ENCODE measurements at places on chromosomes 5 and 9. TPM values are rescaled to one million over a fixed set of nuclear protein-coding genes. Genes with fewer than 3 reads are reported as not detected.

- no peak overlapping the region for H3K27ac ChIP-seq
- H3K4me1 ChIP-seq: no peaks in the 10 kb centered on the region
- no peak overlapping the region for H3K4me3 ChIP-seq
- no peaks in the 10 kb centered on the region for H3K27me3 ChIP-seq
- H3K36me3 ChIP-seq: no peaks in the 10 kb centered on the region
Observed at GRCh38 chr9:114224247-114224610, 68.9 kb downstream of the COL27A1 start.

- H3K27me3 ChIP-seq: peaks cover 25% of the 10 kb centered on the region
- peaks cover 12% of the 10 kb centered on the region for H3K36me3 ChIP-seq
- H3K4me3 ChIP-seq: peak overlapping the region; percentile 79
- H3K4me1 ChIP-seq: peaks cover 91% of the 10 kb centered on the region
- peak overlapping the region; percentile 98 for H3K27ac ChIP-seq
- DNase-seq: no peak
Observed at GRCh38 chr5:76737846-76738245, 21.9 kb downstream of the F2R start.

- peaks cover 36% of the 10 kb centered on the region for H3K4me1 ChIP-seq
- peak; percentile 62 for DNase-seq
- no peak overlapping the region for H3K4me3 ChIP-seq
- peaks cover 45% of the 10 kb centered on the region for H3K36me3 ChIP-seq
Observed at GRCh38 chr5:76601470-76601869, 21.7 kb downstream of the F2RL2 start.

- H3K4me3 ChIP-seq: no peak overlapping the region
- H3K27me3 ChIP-seq: peaks cover 5% of the 10 kb centered on the region
- DNase-seq: no peak
- no peaks in the 10 kb centered on the region for H3K36me3 ChIP-seq
- H3K4me1 ChIP-seq: peaks cover 23% of the 10 kb centered on the region
Observed at GRCh38 chr9:84439250-84439649, 98.7 kb upstream of the SLC28A3 start.

GRCh38 chr5:179242676-179243075 is 102.6 kb downstream of the ADAMTS2 start:
- H3K4me3 ChIP-seq: no peak overlapping the region
- no peaks in the 10 kb centered on the region for H3K4me1 ChIP-seq
- no peaks in the 10 kb centered on the region for H3K36me3 ChIP-seq
- no peak for DNase-seq
- peaks cover 2% of the 10 kb centered on the region for H3K27me3 ChIP-seq
- no peak overlapping the region for H3K27ac ChIP-seq

DNA sequence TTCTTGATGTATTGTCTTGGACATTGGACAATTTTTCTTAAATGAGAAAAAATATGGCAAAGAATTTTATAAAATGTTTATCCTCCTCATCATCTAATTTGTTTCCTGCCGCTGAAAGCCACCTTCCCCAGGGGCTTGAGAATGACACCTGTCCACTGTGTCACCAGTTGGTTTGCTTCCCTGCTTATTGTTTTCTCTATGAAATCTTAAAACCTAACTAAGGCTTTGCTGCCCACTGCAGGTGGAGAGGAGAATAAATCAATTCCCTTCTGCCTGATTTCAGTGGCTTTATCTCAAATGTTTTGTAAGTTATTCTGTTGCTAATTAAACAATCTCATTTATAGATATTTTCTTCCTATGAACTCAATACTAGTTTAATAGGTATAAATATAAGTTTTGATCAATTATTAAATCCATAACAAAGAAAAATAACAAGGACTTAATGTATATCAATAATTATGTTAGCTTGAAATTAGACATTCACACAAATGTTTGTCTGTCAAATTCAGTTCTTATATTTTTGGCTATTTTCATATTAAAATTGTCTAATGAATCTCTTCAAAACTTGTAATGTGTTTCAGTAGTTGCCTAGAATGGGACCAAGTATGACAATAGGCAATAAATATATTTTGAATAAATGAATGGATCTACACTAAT is 822.5 kb downstream of the PTPRD start:
- no peaks in the 10 kb centered on the region for H3K36me3 ChIP-seq
- no peak overlapping the region for H3K4me3 ChIP-seq
- DNase-seq: no peak

GRCh38 chr5:135341016-135341666 is 57.9 kb downstream of the MACROH2A1 start:
- DNase-seq: no peak
- no peaks in the 10 kb centered on the region for H3K27me3 ChIP-seq
- peaks cover 6% of the 10 kb centered on the region for H3K36me3 ChIP-seq
- peak overlapping the region; percentile 59 for H3K27ac ChIP-seq

- H3K4me3 ChIP-seq: no peak overlapping the region
- DNase-seq: no peak
- H3K27me3 ChIP-seq: peaks cover 2% of the 10 kb centered on the region
- no peak overlapping the region for H3K27ac ChIP-seq
- H3K4me1 ChIP-seq: peaks cover 6% of the 10 kb centered on the region
Observed at GRCh38 chr9:122140368-122141193, 19.0 kb downstream of the NDUFA8 start.

DNA sequence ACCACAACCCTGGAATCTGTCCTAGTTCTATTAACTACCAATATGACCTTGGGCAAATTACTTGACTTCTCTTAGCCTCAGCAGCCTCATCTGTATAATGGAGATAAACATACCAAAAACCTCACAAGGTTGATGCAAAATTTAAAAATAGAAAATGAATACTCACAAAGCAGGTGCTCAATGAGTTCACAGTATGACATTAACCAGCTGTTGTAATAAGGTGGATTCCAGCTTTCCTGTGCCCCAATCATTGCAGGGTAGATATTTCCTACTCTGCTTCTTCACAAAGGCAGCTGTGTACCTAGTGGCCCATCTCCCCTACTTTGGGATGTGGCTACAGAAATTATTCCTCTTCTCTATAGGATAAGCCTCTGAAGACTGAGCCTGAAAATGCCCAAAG is 8.8 kb downstream of the HTR4 start:
- no peak overlapping the region for H3K27ac ChIP-seq
- no peak for DNase-seq
- no peaks in the 10 kb centered on the region for H3K36me3 ChIP-seq
- H3K4me3 ChIP-seq: no peak overlapping the region

- DNase-seq: no peak
- no peaks in the 10 kb centered on the region for H3K4me1 ChIP-seq
- H3K27ac ChIP-seq: no peak overlapping the region
- H3K27me3 ChIP-seq: peaks cover 5% of the 10 kb centered on the region
Observed at GRCh38 chr9:127598839-127599549, 13.1 kb upstream of the STXBP1 start.

- H3K36me3 ChIP-seq: peaks cover 12% of the 10 kb centered on the region
- H3K4me3 ChIP-seq: peak overlapping the region; percentile 38
- peak overlapping the region; percentile 82 for H3K27ac ChIP-seq
- DNase-seq: no peak
- peaks cover 92% of the 10 kb centered on the region for H3K4me1 ChIP-seq
Observed at GRCh38 chr5:1506242-1507013, 17.3 kb downstream of the LPCAT1 start.

- no peaks in the 10 kb centered on the region for H3K36me3 ChIP-seq
- DNase-seq: no peak
- no peaks in the 10 kb centered on the region for H3K4me1 ChIP-seq
- peaks cover 8% of the 10 kb centered on the region for H3K27me3 ChIP-seq
- H3K4me3 ChIP-seq: no peak overlapping the region
Observed at GRCh38 chr5:176772271-176773210, 37.8 kb upstream of the UNC5A start.

DNA sequence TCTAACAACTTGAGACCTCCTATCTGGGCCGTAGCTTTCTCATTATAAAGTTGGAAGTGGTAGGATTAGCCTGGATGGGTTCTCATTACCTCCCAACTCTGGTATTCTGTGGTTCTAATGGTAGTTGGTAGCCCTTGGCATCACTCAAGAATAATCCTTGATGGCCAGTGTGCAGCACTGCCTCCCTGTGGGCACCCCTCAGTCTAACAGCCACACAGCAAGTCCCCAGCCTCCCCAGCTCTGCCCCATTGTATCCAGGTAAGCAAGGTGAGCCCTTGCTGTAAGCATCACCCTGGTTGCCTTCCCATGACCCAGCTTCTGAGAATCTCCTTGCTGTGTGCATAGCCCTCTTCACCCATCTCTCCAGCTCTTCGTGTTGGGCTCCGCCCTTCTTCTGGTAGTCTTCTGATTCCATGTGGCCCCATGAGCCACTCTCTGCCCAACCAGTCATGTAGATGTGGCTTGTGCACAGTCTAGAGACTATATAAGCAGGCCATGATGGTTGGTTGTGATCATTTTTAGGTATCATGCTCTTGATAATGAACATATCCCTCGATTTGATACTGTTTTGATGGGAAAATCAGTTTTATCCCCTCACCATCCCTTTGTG is 57.6 kb upstream of the GRHPR start:
- no peak overlapping the region for H3K4me3 ChIP-seq
- peaks cover 7% of the 10 kb centered on the region for H3K36me3 ChIP-seq
- peak; percentile 12 for DNase-seq
- no peak overlapping the region for H3K27ac ChIP-seq

DNA sequence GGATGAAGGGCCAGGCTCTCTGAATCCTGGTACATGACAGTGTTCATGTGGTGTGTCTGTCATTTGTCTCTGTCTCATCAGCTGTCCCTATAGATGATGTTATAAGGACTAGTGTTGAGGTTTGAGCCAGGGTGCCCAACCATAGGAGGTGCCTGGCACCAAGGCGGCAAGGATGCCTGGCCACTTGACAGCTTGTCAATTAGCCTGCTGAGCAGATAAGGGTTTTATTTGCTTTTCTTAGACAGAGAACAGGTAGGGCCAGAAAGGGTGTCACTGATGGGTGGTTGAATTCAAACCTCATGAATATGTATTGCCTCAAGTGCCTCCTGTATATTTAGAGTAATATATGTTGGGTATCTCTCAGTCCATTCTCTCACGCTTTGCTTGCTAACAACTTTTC is 30.1 kb upstream of the AUH start:
- peaks cover 2% of the 10 kb centered on the region for H3K27me3 ChIP-seq
- peaks cover 4% of the 10 kb centered on the region for H3K36me3 ChIP-seq
- no peaks in the 10 kb centered on the region for H3K4me1 ChIP-seq

DNA sequence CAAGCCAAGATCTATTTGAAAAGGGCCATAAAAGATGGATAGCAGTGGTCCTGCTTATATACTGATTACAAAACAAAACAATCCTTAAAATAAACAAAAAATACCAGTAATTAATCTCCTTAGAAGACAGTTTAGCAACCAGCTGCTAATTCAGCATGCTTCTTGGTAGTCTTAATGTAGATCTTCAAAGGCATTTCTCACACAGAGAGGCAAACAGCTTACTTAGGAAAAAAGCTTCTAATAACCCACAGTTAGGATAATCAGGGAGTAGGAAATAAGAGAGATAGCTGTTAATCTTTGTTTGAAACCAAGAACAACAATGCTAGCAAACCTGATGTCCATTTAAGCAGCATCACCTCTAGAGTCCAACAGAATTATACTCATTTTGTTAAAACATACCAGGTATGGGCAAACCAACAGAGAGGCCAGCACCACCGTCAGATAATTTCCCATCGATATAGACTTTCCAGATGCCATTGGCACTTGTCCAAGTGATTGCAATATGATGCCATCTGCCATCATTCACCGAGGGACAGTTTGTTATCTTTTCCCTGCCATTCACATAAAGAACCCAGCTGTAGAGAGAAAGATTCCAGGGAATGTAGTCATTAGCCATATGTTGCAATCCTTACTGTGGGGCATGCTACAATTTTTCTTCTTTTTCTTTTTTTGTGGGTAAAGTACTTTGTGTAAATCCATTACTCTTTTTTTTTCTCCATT is 105.6 kb upstream of the TXNDC8 start:
- no peak overlapping the region for H3K4me3 ChIP-seq
- no peak for DNase-seq
- peaks cover 1% of the 10 kb centered on the region for H3K27me3 ChIP-seq
- H3K36me3 ChIP-seq: no peaks in the 10 kb centered on the region
- H3K4me1 ChIP-seq: no peaks in the 10 kb centered on the region

- no peak overlapping the region for H3K4me3 ChIP-seq
- no peak overlapping the region for H3K27ac ChIP-seq
- H3K27me3 ChIP-seq: no peaks in the 10 kb centered on the region
- DNase-seq: no peak
- H3K4me1 ChIP-seq: no peaks in the 10 kb centered on the region
- H3K36me3 ChIP-seq: no peaks in the 10 kb centered on the region
Observed at GRCh38 chr5:138148811-138149210, 9.6 kb upstream of the NME5 start.

DNA sequence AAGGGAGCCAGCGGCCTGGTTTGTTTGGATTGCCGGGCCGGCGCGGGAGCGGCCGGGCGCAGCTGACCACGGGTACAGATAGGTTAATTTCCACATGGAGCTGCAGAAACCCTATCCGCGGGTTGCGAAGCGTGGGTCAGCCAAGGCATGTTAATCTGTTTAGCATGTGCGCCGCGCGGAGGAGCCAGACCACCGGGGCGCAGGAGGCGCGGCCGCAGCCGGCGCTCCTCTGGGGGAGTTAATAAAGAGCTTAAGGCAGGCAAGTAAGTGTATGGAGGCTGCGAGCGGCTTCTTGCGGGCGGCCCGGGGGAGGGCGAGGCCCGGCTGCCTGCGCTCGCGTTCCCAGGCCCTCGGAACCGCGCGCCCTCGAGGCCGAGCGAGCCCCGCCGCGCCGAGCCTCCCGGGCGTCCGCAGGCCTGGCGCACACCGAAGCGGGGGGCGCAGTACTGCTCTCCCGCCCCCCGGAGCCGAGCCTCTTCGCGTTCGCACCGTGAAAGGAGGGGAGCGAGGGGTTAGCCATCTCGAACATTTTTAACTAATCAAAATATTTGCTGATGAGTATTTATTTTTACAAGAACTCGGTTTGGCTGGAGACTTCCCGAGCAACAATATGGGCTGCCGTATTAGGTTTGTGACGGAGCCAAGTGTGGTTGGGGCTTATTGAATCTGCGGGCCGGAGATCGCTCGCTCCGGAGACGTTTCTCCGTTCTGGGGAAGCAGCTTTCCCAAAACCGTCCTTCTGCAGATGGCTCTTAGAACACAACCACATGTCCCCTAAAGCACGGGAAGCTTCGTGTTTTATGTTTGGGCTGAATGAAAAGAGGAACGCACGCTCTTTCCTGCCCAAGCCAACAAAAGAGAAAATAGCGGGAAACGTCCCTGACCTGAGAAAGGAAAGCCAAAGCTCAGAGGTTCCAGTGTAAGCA is 28.8 kb downstream of the FOXD1 start:
- H3K36me3 ChIP-seq: no peaks in the 10 kb centered on the region
- no peak overlapping the region for H3K4me3 ChIP-seq
- H3K4me1 ChIP-seq: peaks cover 9% of the 10 kb centered on the region
- no peak overlapping the region for H3K27ac ChIP-seq
- no peak for DNase-seq
- H3K27me3 ChIP-seq: peaks cover 45% of the 10 kb centered on the region

The GPR150 gene
- 1.9 TPM for polyA plus RNA-seq

The SCGB3A1 gene
- polyA plus RNA-seq: 0.51 TPM

The NSMF gene
- 9.4 TPM for polyA plus RNA-seq

The RAB24 gene
- 39.7 TPM for polyA plus RNA-seq

The NRG2 gene
- polyA plus RNA-seq: 0.08 TPM

The C1QTNF2 gene
- polyA plus RNA-seq: not detected
